ENCODE measurements at places on chromosomes 2 and 18.

DNA sequence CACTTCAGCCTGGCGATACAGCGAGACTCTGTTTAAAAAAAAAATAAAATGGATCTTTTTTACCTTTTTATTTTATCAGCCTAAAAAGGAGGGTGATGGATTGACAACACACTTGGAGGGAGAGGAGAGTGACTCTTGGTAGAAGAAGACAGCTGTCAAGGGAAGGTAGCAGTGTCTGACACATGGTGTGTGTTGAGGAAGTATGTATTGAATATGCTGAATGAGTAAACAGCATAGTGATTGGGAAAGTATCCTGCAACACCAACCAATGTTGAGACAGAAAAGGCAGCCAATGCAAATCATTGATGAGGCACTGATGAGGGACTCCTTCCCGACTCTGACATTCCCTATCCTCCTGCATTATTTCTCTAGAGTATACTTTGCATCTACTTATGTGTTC lies 306.4 kb downstream of the LPIN1 start:
- DNase-seq = no peak

DNA sequence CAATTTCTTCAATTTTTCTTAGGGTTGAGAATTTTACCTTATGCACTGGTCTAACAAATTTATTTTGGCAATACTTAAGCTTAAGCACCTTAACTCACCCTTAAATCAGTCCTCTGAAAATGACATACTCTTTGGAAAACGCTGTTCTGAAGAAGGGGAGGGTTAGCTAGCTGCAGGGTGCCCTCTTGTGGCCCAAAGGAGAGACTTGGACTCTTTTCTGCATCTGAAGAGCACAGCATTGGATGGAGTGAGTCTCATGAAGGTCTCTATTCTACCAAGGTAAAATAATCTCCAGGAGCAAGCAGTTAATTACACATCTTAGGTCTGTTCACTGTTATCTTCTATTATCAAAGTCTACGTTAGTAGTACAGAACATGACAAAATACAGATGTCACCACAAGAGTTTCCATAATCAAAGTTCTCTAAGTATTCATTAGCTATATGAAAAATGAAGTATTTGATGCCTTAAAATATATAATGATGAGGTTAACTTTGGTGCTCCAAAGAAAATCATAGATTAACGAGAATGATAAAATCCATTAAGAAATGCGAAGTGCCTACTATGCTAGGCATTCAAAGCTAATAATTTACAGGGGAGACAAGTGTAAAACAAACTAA lies 24.4 kb downstream of the PUM2 start:
- no peak for DNase-seq

DNA sequence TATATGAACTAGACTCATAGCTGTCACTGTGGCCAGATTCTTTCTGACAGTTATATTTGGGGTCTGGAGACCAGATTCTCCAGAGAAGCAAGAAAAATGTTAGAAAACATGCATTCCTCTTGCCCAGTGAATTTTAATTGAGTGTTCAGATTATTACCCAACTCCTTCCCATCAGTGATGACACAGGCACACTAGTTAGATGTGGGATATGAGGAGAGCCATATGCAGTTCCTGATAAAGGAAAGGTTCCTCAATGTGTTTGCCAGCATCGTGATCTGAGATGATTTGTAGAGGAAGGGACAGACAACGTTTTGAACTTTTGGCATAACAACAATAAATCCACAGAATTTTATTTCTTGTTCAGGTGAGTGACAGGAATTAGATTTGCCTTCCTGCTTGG lies 308.6 kb downstream of the PIEZO2 start:
- no peak for DNase-seq

DNA sequence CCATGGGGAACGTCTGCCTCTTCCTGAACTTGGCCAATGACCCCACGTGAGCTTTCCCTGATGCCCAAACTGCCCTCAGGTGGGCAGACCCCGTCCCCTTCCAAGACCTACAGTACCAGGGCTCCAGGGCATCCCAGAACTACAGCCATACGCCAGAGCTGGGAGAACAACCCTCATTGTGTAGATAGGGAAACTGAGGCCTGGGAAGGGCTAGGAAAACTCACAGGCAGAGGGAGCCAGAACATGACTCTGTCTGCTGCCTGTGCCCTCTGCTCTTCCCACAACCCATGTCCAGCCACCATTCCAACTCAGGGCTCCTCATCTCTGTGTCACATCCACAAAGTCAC lies 16.8 kb upstream of the ANKRD53 start:
- no peak for DNase-seq
